CMK (cell line): ENCODE measurements at places on chromosomes 12 and 14.

GRCh38 chr14:89088530-89088929 is 264.1 kb downstream of the TTC8 start:
- no peak for DNase-seq

- no peak for DNase-seq
Measured at GRCh38 chr14:30869551-30870155, 4.7 kb upstream of the COCH start.

GRCh38 chr14:21109377-21110138 is 8.7 kb downstream of the TMEM253 start:
- DNase-seq, result no peak

DNA sequence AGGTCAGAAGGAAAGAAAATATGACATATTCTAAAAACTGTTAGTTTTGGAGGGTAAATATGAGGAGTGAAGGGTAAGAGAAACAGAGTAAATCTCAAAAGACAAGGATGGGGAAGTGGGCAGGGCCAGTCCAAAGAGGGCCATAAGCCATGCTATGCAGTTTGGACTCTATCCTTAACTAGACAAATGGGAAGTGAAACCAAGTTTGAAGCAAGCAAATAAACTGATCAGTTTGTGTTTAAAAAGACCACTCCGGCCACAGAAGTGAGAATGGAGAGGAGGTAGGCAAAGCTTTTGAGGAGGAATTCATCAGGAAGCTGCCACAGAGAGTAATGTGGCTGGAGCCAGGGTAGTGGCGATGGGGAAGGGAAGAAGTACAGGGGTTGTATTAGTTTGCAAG is 37.5 kb upstream of the DAAM1 start:
- no peak for DNase-seq

DNA sequence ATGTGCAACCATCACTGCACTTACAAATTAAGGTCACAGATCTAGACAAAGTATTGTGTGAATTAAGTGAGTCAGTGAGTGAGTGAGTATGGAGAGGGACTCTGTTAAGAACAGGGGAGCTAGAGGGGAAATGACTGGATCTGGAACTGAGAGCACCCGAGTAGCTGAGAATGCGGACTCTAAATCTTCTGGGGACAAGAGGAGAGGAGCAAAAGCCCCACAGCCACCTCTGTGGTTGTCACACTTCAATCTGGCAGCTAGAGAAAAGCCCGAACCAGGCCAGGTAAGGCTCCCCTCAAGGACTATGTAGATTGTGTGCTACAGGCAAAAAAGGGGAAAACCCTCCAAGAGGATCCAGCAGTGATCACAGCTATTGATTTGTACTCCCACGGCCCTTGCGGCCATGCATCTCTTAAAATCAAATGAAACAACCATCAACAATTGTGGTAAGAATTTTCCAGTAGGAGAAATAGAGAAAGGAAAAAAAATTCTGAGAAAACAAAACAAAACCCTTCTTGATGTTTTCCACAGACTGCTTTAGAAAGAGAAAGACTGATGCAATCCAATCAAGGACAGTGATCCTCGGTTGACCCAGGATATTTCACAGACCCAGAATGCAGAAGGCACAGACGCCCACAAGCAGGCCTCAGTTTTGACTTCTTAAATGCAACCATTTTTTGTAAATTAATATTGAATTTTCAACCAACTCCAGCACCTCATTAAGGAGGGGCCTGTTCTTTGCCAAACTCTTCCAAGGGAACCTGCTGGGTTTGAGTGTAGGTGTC is 109.6 kb downstream of the SLC38A6 start:
- DNase-seq, result no peak

DNA sequence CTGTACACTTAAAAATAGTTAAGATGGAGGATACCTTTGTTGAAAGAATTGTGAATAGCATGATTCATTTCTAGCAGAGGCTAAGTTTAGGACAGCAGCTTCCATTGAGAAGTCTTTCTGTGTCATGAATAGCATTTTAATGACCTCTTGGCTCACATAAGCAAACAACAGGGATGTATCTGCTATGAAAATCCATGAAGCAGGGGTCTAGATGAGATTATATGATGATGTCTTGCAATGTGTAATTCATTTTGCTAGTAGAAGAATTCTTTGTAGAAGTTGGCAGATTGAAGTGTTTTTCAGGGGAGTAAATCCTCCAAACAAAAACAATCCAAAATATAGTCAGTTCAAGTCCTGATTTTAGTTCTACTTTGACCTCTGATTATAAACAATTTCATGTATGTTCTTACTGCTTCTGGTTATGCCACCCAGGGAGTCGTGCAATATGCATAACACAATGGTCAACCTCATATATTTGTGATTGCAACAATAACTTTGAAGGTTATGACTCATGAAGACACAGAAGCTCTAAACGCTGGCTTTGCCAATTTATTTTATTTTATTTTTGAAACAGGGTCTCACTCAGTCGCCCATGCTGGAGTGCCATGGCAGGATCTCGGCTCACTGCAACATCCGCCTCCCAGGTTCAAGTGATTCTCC is 6.9 kb upstream of the RD3L start:
- no peak for DNase-seq

GRCh38 chr12:50901685-50902113 is 50.6 kb upstream of the HIGD1C start:
- DNase-seq, result no peak

GRCh38 chr14:27916326-27916725 is 850.3 kb upstream of the FOXG1 start:
- no peak for DNase-seq

DNA sequence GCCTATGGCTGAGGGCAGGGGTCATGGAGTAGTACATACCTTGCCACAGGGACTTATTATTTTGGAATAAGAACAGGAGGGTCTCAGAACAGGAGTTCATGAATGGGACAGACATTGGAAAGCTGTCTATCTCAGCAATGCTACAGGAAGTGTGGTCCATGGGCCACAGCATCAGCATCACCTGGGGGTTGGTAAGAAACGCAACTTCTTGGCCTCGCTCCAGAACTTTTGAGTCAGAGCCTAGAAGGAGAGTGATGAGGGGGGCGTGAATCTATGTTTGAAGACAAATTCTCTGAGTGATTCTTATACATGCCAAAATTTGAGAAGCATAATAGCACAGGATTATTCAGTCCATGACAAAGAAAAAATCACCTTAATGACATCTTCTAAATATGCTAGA is 156.6 kb downstream of the RPAP3 start:
- no peak for DNase-seq

DNA sequence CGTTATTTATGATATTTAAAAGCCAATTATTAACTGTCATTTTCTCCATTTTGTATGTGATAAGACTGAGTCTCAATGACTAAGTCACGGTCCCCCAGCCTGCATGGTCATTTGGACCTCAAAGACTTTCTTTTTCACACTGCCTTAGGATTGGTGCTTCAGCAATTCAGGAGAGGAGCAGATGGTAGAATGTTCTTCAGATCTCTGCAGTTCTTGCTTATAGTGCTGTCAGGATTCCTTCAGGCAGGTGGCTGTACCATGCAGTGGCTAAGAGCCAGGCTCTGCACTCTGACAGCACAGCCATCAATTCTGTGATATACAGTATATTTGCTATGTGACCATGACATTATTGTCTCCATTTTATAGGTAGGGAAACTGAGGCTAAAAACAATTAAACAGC is 18.7 kb downstream of the SSPN start:
- DNase-seq, result no peak

- no peak for DNase-seq
Measured at GRCh38 chr12:114668151-114668885, 15.7 kb downstream of the TBX3 start.

- DNase-seq, result no peak
Measured at GRCh38 chr12:25253371-25254068, 2.8 kb upstream of the KRAS start.

DNA sequence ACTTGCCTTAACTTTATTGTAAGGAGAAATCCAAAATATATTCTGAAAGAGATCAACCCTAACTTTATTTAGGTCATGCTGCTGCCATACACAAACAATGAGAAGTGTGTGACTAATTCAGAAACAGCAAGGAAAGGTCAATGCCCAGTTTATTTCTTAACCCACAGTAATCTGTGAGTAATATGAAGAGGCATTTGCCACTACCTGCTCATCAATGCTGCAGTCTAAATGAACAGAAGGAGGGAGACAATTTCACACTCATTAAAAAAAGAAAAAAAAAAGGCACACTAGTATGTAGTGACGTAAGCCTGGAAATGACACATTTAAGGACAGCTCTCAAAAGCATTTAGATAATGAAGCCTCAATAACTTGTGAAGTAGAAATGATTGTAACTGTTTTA is 90.5 kb upstream of the FOXN3 start:
- no peak for DNase-seq

DNA sequence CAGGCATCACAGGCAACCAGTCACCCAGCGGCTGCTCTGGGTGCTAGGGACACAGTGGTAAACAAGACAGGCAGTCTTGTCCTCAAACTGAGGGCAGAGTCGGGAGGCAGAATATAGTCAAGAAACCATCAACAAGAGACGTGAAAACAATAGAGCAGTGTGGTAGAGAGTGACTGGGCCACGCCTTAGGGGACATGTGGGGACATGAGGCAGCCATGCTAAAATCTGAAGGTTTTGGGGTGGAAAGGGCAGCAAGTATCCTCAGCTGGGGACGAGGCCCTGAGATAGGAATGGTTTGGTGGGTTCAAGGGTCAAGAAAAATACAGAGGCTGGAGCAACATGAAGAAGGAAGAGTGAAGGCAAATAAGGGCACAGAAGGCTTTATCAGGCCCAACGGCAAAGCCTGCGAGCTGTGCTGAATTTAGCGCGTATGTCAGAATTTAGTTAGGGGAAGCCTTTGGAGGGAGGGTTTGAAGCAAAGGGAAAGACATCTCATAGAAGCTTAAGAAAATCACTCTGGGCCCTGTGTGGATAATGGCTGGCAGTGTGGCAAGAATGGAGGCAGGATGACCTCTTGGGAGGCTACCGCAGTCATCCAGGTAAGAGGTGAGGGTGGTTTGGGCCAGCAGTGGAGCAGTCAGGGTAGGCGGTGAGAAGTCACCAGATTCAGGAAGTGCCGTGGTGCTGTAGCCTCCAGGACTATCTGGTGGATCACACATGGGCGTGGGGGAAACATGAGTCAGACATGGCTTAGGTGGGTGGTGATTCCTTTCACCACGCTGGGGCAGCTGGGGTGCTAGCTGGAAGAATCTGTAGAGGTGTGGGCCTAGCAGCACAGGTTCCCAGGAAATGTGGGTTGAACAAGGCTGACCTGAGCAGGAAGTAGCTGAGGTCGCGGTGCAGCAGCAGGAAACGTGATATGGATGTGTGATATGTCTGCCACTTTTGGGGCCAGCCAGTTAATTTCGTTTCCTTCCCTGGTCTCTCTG is 3.0 kb downstream of the EVL start:
- no peak for DNase-seq

DNA sequence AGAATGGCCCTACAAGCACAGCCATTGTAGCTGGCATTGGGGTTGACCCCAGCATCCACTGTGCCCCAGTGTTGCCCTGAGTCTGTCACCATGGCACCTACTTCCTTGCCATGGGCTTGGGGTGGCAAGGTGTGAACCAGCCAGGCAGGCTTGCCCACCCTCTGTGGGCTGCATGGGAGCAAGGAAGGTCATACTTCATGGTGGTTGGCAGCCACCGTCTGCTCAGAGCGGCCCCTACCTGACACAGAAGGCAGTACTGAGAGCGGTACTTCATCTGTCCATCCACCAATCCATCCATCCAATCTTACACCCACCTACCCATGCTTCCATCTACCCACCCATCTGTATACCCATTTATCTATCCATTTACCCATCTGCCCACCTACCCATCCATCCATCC is 160.1 kb downstream of the KIF26A start:
- DNase-seq, result no peak

DNA sequence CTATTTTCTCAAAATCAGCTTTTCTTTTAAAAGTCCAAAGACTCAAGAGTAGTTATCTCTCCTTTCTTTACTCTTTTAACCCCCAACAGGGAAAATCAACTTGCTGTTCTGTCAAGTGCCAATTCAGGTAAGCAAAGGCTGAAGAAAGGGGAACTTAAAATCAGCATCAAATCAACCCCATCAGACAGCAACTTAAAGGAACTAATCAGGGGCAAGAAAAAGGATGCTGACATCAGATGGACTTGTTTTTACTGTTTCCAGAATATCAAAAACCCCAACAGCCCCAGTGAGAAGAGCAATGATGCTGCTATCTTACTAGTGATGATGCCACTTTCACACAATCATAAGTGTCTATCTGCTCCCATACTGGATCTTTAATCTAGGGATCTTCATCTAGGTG is 3.4 kb downstream of the BAZ2A start:
- DNase-seq, result no peak

DNA sequence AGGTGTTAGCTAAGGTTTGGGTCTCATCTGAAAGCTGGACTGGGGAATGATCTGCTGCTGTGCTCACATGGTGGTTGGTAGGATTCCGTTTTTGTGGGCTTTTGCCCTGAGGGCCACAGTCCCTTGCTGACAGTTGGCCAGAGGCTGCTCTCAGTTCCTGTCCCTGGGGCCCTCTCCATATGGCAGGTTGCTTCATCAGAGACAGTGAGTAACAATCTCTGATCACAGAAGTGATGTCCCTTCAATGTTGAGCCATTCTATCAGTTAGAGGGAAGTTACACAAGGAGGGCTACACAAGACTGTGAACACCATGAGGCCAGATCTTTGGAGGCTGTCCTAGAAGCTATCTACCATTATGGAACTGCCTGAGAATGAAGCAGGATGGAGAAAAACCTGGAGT is 137.2 kb downstream of the AACS start:
- no peak for DNase-seq
